ENCODE measurements at places on chromosomes 11 and 22.

- DNase-seq = no peak
- H3K4me3 ChIP-seq = no peak overlapping the region
- H3K27ac ChIP-seq = peak overlapping the region; percentile 69
Measured at GRCh38 chr11:69137151-69137844, 18.4 kb upstream of the SMIM38 start.

DNA sequence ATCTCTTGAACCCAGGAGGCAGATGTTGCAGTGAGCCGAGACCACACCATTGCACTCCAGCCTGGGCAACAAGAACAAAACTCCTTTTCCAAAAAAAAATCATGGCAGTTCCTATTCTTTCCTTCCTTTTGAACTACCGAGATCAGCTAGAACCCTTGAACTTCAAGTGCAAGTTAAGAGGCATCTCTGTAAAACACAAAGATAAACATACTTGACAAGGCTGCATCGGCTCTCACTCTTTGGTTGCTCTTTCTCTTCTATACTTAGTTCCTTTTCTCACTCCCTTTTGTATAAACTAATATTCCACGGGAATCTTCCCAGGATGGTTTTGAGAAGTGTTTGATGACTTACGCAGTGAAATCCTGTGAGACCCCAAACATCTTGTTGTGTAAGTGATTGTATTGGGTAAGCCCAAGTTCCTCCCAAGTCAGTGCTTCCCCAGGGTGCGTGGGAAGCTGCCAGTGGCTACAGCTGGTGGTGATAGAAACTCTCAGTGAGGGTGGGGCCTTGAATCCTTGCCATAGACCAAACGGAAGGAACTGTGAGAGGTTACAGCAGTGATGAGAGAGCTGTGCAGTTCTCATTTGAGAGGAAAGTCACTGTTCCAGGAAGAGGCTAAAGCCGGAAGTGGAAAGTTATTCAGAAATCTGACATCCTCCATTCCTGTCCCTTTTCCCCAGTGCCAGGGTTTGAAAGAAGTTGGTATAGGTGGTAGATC lies 24.1 kb upstream of the CDC42EP2 start:
- no peaks in the 10 kb centered on the region for H3K27me3 ChIP-seq
- H3K4me3 ChIP-seq = no peak overlapping the region
- H3K27ac ChIP-seq = peak overlapping the region; percentile 97
- peaks cover 47% of the 10 kb centered on the region for H3K4me1 ChIP-seq
- H3K36me3 ChIP-seq = peaks cover 5% of the 10 kb centered on the region
- DNase-seq = no peak

- no peaks in the 10 kb centered on the region for H3K36me3 ChIP-seq
- no peak for DNase-seq
- no peak overlapping the region for H3K27ac ChIP-seq
- H3K4me3 ChIP-seq = no peak overlapping the region
- no peaks in the 10 kb centered on the region for H3K4me1 ChIP-seq
Measured at GRCh38 chr22:17707526-17707925, 66.7 kb downstream of the BID start.

DNA sequence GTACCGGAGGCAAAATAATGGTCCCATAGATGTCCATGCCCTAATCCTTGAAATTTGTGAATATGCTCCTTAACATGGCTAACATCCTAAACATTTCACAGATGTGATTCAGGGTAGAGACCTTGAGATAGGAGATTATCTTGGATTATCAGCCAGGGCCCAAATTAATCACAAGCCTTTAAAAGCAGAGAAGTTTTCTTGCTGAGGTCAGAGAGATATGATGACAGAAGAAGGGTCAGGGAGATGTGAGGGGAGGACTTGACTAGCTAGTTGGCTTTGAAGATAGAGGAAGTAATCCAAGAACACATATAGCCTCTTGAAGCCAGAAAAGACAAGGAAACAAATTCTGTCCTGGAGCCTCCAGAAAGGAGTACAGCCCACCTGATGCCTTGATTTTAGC lies 19.1 kb upstream of the FDX1 start:
- no peaks in the 10 kb centered on the region for H3K36me3 ChIP-seq
- DNase-seq = no peak
- H3K4me3 ChIP-seq = no peak overlapping the region
- no peaks in the 10 kb centered on the region for H3K27me3 ChIP-seq
- no peak overlapping the region for H3K27ac ChIP-seq
- H3K4me1 ChIP-seq = peaks cover 11% of the 10 kb centered on the region
